ENCODE measurements at places on chromosomes 3 and 15.

DNA sequence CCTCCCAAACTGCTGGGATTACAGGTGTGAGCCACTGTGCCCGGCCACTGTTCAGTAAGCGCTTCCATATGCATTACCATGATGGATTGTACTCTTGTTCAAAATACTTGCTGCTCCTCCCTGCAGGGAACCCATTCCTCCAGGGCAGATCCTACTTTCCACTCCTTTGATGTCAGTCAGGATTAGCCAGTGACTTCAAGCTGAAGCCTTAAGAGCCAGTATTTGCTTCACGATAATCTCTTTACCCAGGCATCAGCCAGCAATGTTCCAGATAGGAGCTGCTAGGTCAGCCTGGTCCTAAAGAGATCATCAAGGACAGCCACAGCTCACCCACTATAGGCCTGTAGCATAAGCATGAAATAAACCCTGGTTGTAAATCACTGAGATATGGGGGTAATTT lies 96.5 kb upstream of the UBE2E2 start:
- no peak for DNase-seq

GRCh38 chr15:61081027-61081322 lies 148.1 kb downstream of the RORA start:
- no peak for DNase-seq

GRCh38 chr3:151015767-151016477 lies 43.4 kb upstream of the CLRN1 start:
- DNase-seq, result no peak

DNA sequence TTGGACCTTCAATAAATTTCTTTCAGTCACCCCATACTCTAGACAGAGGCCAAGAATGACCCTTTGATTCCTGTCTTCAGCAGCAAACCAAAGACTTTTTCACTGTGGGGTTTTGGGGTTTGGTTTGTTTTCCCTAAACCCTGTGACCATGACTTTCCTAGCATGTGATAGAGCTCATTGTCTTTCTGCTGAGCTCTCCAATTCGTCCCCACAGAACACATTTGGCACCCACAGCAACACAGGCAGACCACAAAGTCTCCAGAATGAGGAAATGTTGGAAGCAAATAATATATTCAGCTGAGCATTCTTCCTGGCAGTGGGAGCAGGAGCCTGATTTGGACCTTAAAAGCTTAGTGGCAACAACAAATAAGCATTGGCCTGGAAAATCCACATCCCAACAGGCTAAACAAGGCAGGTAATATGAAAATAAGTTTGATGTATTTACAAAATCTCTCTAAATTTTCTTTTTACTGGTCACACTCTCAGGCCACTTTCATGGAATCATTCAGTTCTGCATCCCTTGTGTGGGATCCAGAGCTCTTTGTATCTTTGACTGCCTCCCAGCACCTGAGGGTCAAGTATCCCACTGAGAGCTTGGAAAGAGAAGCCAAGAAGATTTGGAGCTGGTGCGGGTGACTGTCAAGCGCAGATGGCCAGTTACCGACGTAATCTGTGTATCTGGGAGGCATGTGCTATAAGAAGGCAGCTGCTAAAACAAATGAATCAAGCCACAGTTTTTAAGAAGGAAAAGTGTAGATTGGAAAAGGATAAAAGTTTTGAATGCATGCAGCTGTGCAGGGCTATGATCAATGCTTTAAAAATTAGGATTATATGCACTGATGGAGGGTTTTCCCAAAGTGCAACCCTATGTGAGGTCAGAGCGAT lies 36.5 kb upstream of the CPB1 start:
- DNase-seq, result no peak

- DNase-seq, result no peak
Observed at GRCh38 chr3:124840331-124840730, 46.8 kb downstream of the ITGB5 start.

DNA sequence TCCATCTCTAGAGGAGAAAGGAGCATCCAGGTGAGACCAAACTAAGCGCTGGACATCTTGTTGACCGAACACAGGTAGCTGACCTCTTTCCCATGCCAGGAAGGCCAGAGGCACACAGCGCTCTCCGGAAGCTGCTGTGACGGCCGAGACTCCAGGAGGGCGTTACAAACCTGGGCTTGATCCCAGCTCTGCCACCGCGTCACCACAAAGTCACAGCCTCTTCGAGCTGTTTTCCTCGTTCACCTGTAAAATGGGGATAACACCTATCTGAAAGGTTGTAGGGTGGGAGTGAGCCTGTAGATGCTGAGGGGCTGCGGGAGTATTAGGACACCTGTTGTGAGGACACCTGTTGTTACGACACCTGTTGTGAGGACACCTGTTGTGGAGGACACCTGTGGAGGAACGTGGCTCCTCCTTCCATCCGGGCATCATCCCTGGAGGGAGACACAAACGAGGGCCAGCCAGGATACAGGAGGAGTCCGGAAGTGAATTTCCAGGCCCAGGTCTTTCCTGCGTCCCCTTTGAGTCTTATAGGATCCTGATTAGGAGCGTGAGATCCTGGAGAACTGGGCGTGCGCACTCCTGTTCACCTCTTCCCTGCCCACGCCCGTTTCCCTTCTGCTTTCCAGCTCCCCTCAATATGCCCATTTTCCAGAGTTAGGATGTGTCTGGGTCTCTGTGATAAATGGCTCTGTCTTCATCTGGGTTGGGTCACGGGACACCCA lies 2.3 kb upstream of the MUC4 start:
- DNase-seq, result no peak

GRCh38 chr3:17798000-17798399 lies 55.6 kb upstream of the TBC1D5 start:
- DNase-seq, result no peak

DNA sequence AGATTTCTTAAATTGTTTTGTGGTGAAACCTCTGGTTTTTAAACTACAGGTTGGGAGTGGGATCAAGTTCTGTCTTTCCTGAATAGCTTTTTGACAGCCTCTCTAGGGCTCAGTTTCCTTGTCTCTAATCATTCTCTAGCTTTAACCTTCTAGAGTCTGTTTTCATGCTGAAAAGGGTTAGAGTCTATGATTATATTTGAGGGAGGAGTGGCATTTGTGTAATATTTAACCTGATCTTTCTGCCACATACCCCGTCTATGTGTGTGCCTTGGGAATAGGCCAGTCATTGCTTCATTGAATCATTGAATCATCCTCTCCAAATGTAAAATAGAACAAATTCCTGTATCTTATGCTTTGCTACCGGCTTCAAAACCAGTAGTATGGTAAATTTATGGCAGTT lies 204.9 kb downstream of the KLHL25 start:
- no peak for DNase-seq

DNA sequence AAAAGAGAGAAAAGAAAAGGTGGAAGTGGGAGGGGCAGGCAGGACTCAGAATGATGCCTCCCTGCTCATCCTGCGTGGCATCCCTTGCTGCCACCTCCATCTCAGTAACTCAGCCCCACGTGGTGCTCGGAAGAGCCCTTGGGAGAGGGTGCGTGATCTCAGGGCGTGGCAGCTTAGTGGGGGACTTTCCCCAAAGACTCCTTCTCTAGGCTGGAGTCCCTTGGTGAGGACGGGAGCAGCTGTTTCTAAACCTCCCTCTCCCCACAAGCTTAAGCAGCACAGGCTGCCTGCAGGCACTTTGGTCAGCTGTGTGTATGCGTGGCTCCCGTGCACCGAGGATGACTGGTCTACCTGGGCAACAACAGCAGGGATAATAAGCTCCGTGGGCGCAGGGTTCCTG lies 7.4 kb upstream of the ANPEP start:
- DNase-seq, result no peak

- DNase-seq, result no peak
Observed at GRCh38 chr15:93417631-93418030, 328.6 kb upstream of the RGMA start.

- DNase-seq, result no peak
Observed at GRCh38 chr15:36831125-36831903, 251.9 kb downstream of the CDIN1 start.

DNA sequence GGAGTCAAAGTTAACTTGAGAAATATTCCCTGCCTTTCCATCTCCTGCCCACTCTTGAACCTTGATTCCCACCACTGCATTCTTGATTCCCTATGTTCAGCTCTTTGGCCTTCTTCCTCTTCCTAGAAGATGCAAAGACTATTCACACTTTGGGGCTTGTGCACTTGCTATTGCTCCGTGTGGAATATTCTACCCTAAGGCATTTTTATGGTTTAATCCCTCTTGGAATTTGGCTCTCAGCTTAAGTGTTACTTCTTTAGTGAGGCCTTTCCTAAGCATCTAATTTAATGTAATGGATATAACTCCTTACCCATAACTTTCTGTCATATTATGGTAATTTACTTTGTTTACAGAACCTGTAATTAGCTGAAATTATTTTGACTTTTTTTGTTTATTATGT lies 318.9 kb upstream of the COL8A1 start:
- no peak for DNase-seq

DNA sequence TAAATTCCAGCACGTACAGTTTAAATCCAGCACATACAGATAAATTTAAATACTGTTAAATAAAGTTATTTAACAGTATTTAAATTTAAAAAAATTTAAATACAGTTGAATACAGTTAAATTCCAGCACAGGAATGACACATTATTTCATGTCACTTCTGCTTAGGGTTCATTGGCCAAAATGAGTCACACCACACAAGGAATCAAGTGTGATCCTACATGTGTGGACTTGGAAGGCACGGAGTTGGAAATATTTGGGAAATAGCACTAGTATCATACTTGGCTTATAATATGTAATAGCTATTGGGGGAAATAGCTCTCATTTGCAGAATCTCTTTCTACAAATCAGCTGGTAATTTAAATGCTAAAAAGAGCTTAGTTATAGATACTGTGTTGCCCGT lies 10.6 kb downstream of the RAB7A start:
- DNase-seq, result no peak

DNA sequence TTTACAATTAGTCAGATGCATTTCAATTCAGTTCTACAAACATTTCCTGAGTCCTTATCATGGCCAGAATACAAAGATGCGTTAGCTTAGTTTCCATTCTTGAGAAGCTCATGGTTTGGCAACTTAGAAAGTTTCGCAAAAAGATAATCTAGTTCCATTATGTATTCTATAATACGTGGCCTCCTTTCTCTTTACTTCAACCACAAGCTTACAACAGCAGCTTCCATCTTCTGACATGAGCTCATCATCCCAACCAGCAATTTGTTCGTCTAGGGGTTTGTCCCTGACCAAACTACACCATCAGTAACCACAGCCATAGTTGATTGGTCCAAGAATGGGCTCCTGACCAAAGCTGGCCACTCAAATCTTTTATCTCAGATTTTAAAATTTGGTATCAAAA lies 267.6 kb upstream of the TBC1D5 start:
- DNase-seq, result no peak

- no peak for DNase-seq
Observed at GRCh38 chr3:101391413-101391950, 71.1 kb upstream of the IMPG2 start.

- DNase-seq, result no peak
Observed at GRCh38 chr15:89749951-89750559, 994 bp downstream of the MESP1 start.

- DNase-seq, result no peak
Observed at GRCh38 chr3:23805210-23805632, 534 bp upstream of the UBE2E1 start.

DNA sequence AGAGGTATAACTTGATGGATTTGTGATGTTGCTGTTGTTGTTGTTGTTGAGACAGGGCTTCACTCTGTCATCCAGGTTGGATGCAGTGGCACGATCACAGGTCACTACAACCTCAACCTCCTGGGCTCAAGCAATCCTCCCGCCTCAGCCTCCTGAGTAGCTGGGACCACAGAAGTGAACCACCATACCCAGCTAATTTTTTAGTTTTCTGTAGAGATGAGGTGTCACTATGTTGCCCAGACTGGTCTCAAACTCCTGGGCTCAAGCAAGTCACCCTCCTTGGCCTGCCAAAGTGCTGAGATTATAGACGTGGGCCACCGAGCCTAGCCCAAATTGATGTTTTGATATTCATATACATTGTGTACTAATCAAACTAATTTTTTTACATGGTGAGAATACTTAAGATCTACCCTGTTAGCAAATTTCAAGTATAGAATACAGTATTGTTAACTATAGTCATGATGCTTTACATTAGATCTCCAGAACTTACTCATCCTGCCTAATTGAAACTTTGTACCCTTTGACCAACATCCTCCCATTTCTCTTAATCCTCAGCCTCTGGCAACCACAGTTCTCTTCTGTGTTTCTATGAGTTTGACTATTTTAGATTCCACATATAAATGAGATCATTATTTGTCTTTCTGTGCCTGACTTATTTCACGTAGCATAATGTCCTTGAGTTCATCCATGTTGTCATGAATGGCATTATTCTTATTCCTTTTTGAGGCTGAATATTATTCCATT lies 23.2 kb downstream of the LMCD1 start:
- DNase-seq, result no peak

DNA sequence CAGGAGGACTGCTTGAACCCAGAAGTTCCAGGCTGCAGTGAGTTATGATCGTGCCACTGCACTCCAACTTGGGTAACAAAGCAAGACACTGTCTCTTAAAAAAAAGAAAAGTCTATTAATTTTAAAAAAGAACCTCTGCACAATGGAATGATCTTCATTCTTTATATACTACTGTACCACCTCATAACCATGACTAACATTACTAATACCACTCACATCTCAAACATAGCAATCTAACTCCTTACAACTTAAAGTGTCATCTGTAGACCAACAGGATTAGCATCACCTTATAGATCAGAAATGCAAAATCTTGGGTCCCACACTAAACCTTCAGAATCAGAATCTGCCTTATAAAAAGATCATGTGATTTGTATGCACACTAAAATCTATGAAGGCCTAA lies 48.8 kb upstream of the MAP4 start:
- DNase-seq, result no peak

GRCh38 chr3:141477224-141477623 lies 9.6 kb upstream of the RASA2 start:
- no peak for DNase-seq

- DNase-seq, result no peak
Observed at GRCh38 chr3:182487143-182487542, 306.2 kb upstream of the ATP11B start.

DNA sequence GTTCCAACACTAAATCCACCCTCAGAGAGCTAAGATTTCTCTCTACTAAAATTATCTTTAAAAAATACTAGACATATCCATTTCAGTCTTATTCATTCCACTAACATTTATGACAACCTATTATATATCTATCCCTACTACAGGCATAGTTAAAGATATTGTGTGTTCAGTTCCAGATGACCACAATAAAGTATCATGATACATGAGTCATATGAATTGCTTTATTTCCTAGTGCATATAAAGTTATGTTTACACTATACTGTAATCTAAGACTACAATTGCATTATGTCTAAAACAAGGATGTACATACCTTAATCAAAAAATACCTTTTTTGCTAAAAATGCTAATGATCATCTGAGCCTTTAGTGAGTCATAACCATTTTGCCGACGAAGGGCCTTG lies 19.4 kb downstream of the SHOX2 start:
- no peak for DNase-seq

Data from amygdala (tissue), 56 donors.